Muscle of back (tissue), 13 donors: ENCODE measurements at places on chromosomes 7 and 10. TPM values are rescaled to one million over a fixed set of nuclear protein-coding genes. Genes with fewer than 3 reads are reported as not detected.

Gene RAPGEF5
- 14.1 TPM for polyA plus RNA-seq

Gene HOXA11
- not detected for polyA plus RNA-seq

DNA sequence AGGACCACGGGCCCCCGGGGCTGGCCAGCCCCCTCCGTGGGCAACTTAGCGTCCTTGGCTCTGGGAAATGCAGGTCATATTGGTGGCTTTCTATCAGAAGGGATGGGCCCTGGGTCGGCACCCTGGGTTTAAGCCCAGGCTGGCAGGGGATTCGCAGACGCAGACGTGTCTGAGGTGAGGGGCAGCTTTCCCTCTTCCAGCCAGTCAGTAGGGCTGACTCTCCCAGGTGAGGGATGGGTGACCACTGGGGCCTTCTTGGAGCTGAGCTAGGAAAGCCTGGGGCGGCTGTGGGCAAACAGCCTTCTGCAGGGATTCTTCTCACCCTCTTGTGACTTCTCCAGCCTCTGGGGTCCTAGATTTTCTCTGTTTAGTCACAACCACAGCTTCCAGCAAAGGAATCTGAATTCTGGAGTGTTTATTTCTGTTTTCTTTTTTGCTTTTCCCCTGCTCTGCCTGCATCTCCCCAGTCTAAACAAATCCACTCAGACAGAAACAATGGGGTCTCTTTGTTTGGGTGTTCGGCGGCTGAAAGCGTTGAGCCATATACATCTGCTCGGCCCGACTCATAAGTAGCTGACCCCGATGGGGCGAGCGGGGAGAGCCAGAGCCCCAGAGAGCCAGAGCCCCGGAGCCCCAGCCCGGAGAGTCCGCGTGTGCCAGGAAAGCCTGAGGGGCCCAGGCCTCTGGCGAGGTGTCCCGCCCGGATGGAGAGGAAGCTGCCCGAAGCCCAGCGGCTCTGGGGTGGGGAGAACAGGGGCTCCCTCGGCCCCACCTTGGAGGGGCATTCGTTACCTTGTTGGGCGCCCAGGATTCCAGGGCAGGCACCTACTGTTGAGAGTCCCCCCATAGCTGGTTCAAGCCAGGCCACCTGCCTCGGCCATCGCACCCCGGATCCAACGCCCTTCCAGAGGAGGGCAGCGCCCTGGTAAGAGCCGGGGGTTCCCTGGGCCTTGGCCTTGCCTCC lies 2.0 kb downstream of the MNX1 start:
- DNase-seq, result no peak

- no peak for DNase-seq
Measured at GRCh38 chr7:63028376-63029206, 970.1 kb upstream of the ZNF722 start.

GRCh38 chr7:37284805-37285231 lies 163.8 kb downstream of the ELMO1 start:
- peak; percentile 36 for DNase-seq
